Prostate gland (tissue), 2 donors: ENCODE measurements at places on chromosomes 4 and X.

- DNase-seq: no peak
These were observed 23.6 kb upstream of the SMPX start for GRCh38 chrX:21781525-21781924.

DNA sequence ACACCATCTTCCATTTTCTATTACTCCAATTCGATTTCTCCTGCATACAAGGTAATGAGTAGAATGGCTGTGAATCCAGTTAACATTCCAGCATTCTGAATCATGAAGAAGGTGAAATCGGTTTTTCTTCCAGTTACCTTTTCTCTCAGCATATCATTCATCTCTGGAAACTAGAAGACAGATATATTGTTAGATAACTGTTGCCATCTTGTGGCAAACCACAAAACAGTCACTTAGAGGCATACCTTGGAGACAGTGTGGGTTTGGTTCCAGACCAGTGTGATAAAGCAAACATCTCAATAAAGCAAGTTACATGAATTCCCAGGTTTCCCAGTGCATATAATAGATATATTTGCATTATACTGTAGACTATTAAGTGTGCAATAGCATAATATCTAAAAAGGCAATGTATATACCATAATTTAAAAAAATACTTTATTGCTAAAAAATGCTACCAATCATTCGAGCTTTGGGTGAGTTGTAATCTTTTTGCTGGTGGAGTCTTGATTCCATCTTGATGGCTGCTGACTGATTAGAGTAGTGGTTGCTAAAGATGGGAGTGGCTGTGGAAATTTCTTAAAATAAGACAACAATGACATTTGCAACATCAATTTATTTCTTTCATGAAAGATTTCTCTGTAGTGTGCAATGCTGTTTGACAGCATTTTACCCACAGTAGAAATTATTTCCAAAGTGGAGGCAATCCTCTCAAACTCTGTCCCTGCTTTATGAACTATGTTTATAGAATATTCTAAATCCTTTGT lies 82.1 kb downstream of the SLC39A8 start:
- DNase-seq: peak; percentile 38

- DNase-seq: peak; percentile 77
These were observed at the start of gene TAPT1 for GRCh38 chr4:16225863-16226815. TSS of gene TAPT1 (minus strand) at chr4:16226471. CDS start at chr4:16226457, 14 bp downstream.

DNA sequence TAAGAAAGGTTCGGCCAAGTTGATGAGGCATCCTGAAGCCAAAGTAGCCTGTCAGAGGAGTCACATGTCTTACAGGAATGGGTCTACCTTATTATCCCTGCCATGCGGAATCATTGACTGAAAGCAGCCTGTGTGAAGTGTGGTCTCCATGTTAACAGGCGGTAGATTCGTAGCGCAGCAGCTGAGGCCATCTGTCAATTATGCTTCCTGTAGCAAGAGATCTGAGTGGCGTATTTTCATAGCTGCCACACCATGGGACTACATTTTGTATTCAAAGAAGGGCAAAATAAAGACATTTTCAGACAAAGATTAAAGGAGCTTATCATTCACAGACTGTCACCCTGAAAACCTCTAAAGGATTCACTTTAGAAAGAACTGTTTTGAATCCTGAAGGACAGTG lies 11.2 kb upstream of the MED14 start:
- DNase-seq: no peak

DNA sequence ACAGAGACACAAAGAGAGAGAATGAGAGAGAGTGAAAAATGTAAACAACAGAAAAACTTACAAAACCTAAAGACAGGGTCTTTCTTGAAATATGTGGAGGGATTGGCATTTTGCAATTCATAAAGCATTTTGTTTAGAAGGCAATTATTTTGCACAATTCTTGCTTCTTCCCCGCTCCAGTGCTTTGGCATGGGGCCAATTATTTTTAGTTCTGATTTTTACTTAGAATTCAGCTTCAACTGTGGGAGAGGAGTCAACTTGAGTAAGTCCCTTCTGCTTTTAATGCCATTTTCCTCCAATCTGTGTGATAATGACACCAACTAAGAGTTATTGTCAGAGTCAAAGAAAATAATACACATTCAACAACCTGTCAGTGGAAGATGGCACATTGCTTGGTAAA lies 1051.9 kb downstream of the NLGN4X start:
- no peak for DNase-seq

- no peak for DNase-seq
These were observed 57.3 kb downstream of the RAP1GDS1 start for GRCh38 chr4:98318521-98318920.

DNA sequence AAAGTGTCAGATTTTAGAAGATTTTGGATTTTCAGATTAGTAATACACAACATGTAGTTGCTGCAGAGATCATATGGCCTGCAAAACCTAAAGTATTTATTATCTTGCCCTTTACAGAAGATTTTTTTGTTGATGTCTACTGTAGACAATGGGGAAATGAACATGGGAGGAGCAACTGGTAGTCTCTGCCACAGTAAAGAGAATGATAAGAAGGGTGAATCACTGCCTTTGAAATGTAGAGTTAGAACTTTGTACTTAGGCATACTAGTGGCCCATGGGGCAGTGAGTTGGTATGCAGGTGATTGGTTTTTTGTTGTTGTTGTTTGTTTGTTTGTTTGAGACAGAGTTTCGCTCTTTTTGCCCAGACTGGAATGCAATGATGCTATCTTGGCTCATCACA lies 50.1 kb downstream of the GAB1 start:
- no peak for DNase-seq

GRCh38 chr4:72006586-72006985 lies 25.2 kb upstream of the NPFFR2 start:
- no peak for DNase-seq

- DNase-seq: no peak
These were observed 11.7 kb downstream of the MMRN1 start for GRCh38 chr4:89906316-89906715.

GRCh38 chrX:3713937-3714434 lies 537 bp upstream of the PRKX start:
- DNase-seq: no peak

DNA sequence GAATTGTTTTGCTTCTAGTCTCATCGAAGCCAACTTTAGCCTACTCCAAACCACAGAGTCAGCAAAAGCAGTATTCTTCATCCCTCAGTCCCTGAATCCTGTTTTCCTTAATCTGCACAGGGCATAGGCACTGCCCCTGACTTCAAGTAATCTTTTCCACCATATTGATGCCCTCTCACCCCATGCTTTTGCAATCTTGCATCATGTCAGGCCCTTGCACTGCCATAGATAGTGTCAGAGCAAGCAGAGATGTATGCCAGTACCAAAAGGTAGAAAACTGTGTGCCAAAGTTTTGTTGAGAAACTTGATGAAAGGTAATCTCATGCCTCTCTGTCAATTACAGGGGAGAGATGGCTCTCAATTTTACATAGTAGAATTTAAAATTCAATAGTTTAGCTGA lies 131.1 kb downstream of the CFAP299 start:
- no peak for DNase-seq

- no peak for DNase-seq
These were observed 21.9 kb downstream of the COQ2 start for GRCh38 chr4:83262682-83263081.

DNA sequence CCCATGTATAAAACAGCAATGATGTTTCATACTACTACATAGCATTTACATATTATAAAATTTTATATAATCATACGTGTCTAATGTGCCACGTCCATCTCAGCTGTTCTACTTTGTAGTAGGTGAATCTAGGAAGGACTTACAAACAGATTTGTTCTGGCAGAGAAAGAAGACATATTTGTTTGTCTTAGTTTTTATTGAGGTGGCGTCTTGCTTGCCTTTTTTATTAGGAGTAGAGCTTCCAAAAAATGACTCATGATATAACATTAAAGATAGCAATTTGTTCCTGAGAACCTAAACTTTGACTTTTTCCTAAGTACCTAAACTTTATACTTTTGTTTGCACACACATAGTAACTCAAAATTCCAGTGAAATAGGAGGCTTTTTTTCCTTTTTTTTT lies 64.6 kb downstream of the CLDN22 start:
- DNase-seq: no peak

GRCh38 chr4:20252656-20253282 lies 1.1 kb downstream of the SLIT2 start:
- no peak for DNase-seq

DNA sequence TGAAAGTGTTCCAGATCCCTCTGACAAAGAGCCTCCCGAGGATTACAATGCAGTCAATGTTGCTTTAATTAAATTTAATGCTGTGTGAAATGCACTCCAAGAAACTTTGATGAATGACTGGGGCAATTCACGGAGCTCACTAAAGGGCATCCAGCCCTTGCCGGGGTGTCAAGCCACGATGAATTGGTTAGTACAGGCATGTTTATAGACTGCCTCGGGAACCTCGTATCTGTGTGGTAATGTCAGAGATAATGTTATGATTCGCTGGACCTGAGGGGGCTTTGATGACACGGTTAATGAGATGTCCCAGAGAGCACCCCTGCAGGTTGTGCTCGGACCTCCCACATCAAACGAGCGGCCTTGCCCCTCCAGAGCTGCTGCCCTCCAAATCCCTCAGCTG lies 428.8 kb downstream of the NKX6-1 start:
- DNase-seq: no peak

GRCh38 chr4:47829438-47829837 lies 8.4 kb downstream of the CORIN start:
- no peak for DNase-seq

DNA sequence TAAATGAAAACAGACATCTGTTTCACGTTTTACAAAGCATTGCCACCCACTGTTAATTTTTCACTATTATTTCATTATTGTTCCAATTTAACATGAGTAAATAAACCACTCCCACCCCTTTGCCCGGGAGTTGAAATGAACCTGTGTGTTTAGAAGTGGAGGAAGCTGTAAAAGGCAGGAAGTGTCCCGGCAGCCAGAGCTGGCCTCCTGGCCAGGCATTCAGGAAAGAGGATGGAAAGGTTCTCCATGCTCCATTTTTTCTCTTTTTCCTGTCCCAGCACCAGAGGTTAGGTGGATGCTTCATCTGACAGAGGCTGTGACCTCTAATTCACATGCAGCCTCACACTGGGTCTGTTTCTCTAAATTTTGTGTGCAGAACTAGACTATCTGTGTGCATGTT lies 55.5 kb upstream of the LNX1 start:
- DNase-seq: no peak

- DNase-seq: no peak
These were observed 758 bp downstream of the SCFD2 start for GRCh38 chr4:53365121-53365485.

DNA sequence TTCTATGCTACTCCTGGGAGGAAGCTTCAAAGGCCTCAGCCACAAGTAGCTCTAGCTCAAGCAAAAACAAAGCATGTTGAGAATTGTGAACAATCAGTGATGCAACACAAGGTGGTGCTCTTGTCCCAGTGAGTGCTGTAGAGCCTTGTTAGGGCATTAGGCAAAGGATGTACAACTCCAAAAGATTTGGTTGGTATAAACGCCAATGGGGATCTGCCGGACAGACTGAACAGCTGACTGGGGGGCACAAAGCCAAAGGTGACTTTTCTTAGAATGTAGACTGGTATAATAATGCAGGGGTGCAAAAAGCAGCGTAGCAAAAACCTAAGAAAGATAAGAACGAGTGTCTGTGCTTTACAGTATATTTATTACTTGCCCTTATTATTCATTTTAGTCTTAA lies 62.6 kb upstream of the ALB start:
- DNase-seq: peak; percentile 8

DNA sequence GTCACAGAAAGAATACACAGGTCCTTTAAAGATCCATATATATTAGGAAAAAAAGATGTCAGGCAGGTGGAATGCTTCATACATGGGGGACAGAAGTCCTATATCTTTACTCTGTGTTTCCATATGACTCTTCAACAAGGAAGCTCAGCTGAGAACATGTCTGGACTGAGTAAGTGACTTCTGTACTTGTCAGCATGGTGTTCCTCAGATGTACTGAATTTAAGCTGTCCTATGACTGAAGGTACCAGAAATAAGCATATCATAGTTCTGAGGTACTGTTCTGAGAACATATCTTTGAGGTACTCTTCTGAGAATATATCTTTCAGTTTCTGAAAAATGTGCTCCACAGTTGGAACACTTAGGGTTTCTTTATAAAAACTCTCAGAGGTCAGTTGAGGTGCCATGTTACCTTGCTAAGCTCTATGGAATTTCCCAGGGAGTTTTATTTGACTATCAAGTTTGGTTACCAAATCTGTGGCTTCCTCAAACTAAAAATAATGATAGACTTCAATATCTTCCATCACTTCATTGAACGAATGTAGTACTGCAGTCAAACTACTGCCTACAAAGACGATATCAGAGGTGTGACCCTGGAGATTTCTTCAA lies 597.2 kb upstream of the GNPDA2 start:
- DNase-seq: no peak

GRCh38 chr4:7638984-7639789 lies 204.5 kb upstream of the PSAPL1 start:
- DNase-seq: no peak

GRCh38 chr4:86497131-86497530 lies 97.0 kb upstream of the PTPN13 start:
- peak; percentile 61 for DNase-seq

- DNase-seq: peak; percentile 14
These were observed 2.8 kb upstream of the PCDH7 start for GRCh38 chr4:30717208-30718020.

- DNase-seq: no peak
These were observed 78.6 kb upstream of the MXRA5 start for GRCh38 chrX:3425031-3425430.

GRCh38 chrX:135536877-135537276 lies 16.4 kb downstream of the INTS6L start:
- DNase-seq: no peak

- DNase-seq: no peak
These were observed 102.9 kb upstream of the TNIP3 start for GRCh38 chr4:121266982-121267381.
